ENCODE measurements at places on chromosomes 1 and 21. TPM values are rescaled to one million over a fixed set of nuclear protein-coding genes. Genes with fewer than 3 reads are reported as not detected.

The CR1L gene
- 0.50 TPM for total RNA-seq

The FAM72D gene
- total RNA-seq, result 0.94 TPM

The TSPEAR gene
- total RNA-seq, result 0.66 TPM

The CD247 gene
- 1.3 TPM for total RNA-seq

The OR2W3 gene
- total RNA-seq, result 2.1 TPM

The FAM167B gene
- total RNA-seq, result 0.69 TPM

The MPZ gene
- 293 TPM for total RNA-seq

The RHBDL2 gene
- 0.61 TPM for total RNA-seq

The NR1I3 gene
- not detected for total RNA-seq

DNA sequence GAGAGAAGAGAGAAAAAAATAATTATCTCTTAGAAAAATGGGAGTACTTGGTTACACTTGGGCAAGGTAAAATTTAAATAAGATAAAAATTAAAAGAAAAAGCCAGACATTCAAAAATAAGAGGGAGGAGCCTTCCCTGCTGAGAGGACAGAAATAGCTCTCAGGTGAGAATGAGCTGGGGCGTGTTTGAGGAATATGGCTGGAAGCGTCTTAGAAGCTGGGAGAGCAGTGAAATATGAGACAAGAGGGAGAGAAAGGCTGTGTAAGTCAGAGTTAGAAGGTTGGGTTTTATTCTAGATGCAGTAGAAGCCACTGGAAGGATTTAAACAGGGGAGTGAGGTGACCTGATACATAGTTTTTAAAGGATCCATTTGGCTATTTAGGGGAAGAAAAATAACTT is 154.2 kb upstream of the L1TD1 start:
- DNase-seq, result no peak

- no peak for DNase-seq
Measured at GRCh38 chr1:163655565-163655964, 333.8 kb downstream of the NUF2 start.

GRCh38 chr1:103783944-103784377 is 34.3 kb downstream of the AMY1C start:
- no peak for DNase-seq

DNA sequence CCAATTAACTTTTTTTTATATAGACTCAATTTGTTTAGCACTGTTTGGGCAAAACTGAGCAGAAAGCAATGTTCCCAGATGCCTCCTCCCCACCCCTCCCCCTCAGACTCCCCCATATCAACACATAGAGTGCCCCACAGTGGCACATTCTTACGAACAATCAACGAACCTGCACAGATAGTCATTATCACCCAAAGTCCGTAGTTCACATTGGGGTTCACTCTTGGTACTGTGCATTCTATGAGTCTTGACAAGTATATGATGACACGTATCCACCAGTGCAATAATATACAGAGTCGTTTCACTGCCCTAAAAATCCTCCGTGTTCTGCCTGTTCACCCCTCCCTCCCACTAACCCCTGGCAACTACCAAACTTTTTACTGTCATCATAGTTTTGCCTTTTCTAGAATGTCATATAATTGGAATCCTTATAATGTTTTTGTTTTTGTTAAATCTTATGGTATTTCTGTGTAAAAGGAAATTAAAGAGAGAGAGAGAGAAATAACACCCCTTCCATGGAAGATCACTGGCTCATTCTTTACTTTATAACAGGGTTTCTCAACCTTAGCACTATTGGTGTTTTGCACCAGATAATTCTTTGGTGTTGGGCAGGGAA is 37.2 kb upstream of the HNRNPU start:
- no peak for DNase-seq

GRCh38 chr1:109056064-109056463 is 14.2 kb upstream of the WDR47 start:
- no peak for DNase-seq

DNA sequence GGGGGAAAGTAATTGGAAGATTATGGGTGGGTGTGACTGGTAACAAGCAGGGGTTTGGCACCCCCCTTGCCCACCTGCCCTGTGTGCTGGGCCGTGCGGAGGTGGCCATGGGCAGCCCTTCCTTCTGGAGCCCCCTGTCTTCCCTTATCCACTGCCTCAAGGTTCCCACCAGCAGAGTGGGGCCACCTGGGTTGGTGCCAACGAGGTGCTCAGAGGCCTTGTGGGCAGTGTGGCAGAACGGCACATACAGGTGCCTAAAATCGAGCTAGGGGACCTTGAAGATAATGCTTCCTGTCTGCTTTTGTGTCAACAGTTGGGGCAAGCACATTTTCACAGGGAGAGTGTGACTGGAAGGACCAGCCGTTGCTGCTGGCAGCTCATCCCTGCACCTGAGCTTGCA is 161.8 kb downstream of the PCBP3 start:
- DNase-seq, result no peak

- DNase-seq, result peak; percentile 74
Measured at GRCh38 chr1:26768755-26769154, 19.0 kb upstream of the PIGV start.

GRCh38 chr1:37621326-37621870 is 13.3 kb downstream of the RSPO1 start:
- DNase-seq, result no peak

DNA sequence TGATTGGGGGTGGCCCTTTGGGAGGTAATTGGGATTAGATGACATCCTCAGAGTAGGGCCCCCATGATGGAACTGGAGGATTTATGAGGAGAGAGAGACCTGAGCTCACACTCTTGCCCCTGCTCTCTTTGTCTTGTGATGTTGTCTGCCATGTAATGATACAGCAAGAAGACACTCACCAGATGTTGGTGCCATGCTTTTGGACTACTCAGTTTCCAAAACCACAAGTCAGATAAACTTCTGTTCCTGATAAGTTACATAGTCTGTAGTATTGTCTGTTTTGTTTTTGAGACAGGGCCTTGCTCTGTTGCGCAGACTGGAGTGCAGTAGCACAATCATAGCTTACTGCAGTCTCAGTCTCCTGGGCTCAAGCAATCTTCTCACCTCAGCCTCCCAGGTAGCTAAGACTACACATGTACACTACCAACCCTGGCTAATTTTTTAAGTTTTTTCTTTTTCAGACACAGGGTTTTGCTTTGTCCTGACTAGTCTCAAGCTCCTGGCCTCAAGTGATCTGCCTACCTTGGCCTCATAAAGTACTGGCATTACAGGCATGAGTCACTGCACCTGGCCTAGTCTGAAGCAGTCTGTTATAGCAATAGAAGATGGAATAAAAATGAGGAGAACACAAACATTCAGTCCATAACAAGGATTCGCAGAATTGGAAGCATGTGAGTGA is 115.0 kb upstream of the GALNT2 start:
- no peak for DNase-seq

GRCh38 chr1:224739997-224740684 is 124.0 kb downstream of the CNIH3 start:
- DNase-seq, result no peak

DNA sequence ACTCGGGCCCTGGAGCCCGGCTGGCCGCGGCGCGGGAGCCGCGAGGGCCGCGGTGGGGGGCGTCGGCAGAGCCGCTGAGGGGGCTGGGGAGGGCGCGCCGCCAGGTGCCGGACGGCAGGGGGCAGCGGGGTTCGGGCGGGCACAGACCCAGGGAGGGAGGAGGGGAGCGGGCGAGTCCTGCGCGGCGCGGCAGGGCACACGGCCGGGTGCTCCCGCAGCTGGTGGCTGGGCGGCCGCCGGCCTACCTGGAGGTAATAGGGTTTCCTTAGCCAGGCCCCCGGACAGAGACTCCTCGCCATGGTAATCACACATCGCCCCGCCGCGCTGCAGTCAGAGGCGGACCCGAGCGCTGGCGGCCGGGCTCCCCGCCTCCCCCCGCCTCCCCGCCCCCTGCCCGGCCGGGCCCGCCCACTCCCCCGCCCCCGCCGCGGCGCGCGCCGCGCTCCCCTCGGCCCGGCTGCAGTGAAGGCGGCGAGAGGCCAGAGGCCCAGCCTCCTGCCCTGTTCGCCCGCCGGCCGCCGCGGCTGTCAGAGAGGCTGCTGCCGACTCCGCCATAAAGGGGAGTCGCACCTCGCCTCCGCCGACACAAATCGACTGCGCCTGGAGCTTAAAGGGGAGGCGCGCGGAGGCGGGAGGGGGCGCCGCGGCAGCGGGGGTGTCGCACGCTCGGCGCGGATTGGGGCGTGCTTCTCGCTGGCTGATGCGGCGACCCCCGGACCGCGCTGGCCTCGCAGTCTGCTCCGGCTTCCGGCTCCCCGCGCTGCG is at the start of gene DIPK1A:
Gene DIPK1A (minus strand): TSS at position 332 of the 765 bp plus-strand sequence. CDS start 33 bp downstream, at position 299.
- peak; percentile 63 for DNase-seq

DNA sequence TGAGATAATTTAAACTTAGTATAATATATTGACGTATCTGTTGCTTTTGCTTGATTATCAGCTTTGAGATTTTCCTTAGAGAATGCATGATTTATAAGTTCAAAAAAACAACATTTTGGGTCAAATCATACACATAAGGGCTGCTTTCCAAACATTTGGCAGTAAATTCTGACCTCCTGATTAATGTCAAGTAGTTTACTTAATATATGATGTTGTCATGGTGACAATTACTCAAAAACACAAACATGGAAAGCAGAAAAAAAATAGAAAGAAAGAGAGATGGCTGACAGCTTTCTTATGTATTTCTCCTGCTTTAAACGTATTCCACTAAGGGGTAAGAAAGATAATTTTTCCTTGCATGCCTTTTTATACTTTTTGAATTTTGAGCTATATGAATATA is 258.2 kb upstream of the C1orf105 start:
- DNase-seq, result no peak

DNA sequence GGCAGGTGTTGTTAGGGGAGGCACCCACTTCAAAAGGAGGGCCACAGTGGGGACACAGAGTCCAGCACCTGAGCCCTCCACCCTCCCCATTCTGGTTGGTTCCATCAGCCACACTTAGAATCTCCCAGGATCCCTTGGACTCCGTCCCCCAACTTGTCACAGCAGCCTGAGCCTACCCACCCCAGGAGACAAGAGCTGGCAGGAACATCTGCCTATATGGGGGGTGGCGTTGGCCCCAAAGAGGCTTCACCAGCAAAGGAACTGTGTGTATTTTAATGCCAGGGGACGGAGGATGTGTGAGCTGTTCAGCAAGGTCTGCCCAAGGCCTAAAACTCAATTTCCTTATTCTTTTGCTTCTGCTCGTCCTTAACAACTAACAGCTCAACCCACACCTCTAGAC is 86.4 kb upstream of the TMEM51 start:
- DNase-seq, result no peak

DNA sequence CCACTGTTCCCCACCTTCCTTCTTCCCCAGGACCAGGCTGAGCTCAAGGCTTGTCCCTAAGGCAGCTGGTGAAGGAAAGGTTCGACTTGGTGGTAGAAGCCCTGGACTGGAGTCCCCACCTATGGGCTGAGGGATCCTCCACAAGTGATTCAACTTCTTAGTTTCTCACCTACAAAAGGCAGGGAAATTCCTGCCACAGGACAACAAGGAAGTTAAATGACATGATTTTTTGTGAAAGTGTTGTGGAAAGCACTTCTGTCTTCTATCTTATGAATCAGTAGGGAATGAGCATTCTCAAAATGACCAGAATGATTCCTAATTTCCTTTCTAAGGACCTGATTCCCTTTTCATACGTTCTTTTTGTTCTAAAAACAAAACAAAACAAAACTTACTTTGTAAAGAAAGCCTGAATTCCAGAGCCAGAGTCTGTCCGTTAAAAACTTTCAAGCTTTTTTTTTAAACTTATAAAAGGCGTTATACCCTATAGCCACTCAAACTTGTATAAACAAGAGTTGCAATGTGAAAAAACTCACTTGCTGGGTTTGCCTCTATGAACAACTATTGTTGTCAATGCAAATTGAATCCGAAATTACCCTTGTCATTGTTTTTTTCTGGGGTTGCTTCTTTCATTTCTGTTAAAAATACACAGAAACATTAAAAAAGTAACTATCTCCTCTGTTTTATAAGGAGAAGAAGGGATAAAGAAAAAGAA is 12.2 kb downstream of the KCNJ15 start:
- no peak for DNase-seq

DNA sequence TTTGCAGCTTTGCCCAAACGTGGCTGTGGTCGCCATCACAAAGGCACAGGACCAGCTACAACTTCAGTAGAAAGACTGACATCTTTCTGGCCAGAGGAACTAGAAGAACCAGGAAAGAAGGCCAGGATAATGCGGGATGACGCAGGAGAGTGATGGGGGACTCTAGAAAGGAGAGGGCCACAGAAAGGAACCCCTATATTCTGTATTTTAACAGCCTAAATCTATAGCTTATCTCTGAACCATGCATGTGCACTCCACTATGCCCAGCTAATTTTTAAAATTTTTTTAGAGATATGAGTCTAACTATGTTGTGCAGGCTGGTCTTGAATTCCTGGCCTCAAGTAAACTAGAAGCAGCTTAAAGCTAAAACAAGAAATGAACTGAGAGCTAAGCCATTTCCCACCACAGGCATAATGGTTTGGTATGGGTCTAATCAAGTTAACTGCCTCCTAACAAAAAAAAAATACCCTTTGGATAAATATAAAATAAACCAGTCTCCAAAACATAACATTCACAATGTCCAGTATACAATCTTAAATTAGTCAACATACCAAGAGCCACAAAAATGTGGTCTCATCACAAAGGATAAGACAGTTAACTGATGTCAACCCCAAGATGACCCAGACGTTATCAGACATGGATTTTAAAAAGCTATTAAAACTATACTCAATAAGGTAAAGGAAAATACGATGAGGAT is 18.0 kb downstream of the LTN1 start:
- no peak for DNase-seq

- DNase-seq, result no peak
Measured at GRCh38 chr1:231792634-231793033, 166.0 kb downstream of the DISC1 start.

DNA sequence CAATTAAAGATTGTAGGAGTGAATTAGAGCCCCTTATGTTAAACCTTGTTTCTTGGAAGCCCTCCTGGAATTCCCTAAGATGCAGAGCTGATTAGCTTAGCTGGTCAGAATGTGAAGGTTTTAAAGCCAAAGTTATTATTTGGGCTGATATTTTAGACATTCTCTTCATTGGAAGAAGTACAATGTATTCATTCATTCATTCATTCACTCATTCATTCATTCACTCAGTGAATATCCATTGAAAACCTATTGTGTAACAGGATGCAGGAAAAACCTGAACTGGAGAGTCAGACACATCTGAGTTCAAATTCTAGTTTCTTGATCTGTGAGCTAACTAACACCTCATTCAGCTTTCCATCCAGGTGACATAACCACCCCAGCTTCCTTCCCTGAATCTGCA is 29.7 kb downstream of the DDR2 start:
- DNase-seq, result no peak

DNA sequence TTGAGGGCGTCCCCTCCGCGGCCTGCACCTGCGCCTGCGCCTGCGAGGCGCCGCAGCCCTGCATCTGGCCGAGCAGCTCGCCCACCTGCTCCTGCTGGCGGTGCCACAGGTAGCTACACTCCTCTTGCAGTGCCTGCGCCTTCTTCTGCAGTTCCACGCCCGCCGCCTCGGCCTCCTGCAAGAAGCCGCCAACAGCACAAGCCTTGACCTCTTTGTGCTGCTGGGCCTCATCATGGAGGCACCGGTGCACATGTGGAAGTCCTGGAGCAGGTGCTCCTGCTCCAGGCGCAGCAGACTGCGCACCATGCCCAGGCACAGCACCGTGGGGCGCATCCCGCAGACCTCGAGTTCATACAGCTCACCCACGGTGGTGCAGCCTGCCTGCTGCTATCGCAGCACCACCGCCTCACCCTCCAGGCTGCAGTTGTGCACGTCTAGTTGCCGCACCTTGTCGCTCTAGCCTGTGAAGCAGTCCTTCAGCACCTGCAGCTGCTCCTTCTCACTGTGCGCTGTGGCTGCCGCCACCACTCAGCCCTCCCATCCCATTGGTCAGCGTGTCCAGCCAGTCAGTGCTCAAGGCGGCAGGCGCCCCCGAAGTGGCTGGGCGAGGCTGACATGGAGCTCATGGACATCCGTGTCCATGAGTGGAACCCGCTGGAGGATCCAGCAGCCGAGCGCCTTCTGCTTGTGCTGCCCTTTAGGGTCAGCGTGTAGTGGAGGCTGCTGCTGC is 12.2 kb upstream of the CD2 start:
- DNase-seq, result no peak
